ENCODE measurements at places on chromosomes 1 and 21.

DNA sequence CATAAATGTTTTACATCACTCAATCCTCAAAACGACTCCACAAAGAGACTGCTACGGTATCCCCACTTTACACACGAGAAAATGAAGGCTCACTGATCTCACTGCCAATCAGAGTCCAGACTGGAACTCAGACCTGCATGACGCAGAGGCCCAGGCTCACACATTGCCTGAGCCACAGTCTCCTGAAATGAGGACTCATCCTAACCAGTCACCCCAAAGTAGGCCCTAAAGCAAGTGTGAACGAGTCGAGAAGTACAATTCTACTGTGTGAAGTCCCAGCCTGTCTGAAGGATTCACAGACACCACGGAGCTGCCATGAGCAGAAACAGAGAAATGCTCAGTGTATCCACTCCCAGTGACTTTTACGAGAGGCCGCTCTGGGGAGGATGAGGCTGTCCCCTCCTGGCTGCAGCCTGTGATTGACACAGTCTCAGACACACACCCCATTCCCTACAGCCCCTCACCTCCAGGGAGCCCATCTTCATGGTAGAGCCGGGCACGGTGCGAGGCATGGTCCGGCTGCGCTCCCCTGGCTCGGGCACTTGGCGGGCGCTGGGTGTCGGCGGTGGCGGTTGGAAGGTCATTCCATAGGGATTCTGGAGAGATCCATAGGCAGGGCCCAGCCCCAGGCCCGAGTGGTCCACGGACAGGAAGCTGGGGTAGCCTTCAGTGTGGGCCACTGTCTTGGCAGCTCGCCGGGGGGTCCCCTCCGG is 26.7 kb upstream of the COL16A1 start:
- no peak for DNase-seq

GRCh38 chr21:45278156-45278911 is 9.4 kb downstream of the POFUT2 start:
- DNase-seq: peak; percentile 69

DNA sequence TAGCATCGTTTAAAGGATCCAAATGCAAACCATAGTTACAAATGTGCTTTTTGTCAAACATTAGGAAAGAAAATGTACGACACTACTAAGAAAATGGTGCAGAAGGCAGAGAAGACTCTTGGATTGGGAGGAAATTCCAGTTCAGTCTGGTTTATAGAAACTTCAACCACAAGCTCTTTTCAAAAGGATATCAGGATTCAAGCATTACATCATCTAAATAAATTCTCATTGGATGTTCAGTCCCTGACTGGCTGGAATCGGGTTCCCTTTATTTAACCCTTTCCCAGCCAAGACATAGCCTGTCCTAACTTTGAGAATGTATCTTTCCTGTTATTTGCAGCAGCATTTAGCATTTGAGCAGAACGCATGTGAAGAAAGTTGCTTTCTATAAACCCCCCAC is 184.6 kb downstream of the LMO4 start:
- DNase-seq: no peak

GRCh38 chr1:151237678-151238466 is 16.7 kb upstream of the PSMD4 start:
- no peak for DNase-seq

DNA sequence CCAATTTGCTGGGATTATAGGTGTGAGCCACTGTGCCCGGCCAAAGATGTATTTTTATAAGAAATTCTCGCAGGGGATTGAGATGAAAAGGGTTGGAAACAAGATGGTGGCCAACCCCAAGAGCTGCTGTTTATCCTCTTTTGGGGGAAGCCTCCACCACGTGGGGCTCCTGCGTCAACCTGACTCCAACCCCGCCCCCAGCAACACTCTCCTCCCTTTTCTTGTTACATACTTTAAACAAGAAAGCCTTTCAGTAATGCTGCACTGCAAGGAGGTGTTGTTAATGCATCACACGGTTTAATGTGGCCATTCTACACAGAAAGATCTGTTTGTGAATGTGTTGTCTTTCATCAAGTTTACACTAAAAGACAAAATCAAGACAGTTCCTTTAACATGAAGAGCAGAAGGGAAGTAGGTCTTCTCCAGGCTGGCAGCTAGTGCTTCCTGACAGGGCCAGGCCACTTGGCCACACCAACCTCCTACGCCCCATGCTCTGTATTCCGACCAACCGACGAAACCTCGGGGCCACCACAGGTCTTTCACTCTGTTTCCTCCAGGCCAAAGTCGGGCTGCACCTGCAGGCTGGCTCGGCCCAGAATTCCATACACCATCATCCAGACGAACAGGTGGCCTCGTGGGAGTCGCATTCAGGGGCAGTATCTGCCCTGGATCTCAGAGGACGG is 25.9 kb downstream of the C2CD2 start:
- no peak for DNase-seq

GRCh38 chr1:44521378-44522080 is 116.5 kb downstream of the RNF220 start:
- DNase-seq: no peak

Measured in osteocyte (in vitro differentiated cells).